ENCODE measurements at places on chromosomes 2 and 18.

DNA sequence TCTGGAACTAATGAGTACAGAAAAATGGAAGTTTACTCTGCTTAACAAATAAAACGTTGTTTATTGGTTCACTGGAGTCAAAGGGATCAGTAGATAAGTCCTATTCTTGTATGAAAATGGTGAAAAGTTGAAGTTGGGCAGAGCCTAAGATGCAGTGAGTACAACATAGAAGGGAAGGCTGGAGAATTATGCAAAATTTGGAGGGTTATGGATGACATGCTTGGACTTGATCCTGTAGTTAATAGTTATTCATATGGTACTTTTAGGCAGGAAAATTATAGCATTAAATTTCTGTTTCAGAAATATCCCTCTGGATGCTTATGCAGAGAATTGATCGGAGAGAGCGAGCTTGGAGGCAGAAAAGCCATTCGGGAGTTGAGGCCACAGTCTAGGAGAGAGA, 167.6 kb downstream of the KCNS3 start:
- no peak for DNase-seq

- DNase-seq = no peak
These were observed 257.3 kb downstream of the GLI2 start for GRCh38 chr2:120992791-120993555.

DNA sequence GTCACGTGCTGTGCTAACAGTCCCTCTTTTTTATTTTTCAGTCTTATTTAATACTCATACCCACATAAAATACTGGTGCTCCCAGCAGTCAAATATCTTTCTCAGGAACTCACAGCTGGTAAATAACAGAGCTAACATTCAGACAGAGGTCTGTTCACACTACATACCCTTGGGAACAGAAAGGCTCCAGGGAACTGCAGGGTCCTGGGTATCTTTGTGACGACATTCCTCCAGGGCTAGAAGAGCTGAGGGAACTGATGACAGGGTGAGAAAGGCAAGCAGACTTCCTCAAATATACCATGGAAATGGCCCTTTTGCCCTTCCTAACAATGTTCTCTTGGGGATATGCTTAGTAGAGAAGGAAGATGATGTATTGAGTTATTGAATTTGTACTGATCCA, 19.3 kb downstream of the PDE6D start:
- DNase-seq = no peak

DNA sequence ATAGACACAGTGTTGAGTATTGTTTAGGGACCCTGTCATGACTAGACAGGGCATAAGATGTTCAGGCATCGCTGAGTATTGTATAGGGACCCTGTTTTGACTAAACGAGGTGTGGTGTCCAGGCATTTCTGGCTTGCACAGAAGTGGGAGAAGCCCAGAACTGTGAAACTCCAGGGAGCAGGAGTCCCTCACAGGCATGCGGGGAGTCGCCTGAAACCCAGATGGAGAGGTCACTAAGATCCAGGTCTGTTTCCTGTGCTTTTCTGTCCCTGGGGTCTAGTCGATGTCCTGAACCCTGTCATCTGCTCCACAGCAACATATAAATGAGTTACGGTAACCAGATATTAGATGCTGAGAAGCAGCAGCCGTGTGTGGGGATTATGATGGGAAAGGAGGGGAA, 469.0 kb upstream of the SALL3 start:
- no peak for DNase-seq

DNA sequence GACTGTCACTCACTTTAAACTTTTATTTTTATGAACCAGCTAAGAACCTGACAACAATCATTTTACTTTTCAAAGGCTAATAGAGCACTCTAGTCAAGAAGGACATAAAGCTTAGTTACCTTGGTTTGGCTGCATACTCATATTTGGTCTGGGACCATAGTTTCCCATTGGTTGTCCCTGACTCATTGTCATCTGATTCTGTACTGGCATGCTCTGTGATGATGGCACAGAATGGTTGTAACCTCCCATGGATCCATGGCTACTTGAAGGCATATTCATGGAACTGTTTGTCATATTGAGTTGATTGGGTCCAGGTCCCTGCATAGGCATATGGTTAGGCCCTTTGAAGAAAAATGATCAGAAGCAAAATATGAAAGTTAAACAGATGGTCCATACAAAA, 37.9 kb downstream of the SS18 start:
- DNase-seq = no peak

GRCh38 chr2:121008975-121009374, 273.3 kb downstream of the GLI2 start:
- DNase-seq = peak; percentile 60

DNA sequence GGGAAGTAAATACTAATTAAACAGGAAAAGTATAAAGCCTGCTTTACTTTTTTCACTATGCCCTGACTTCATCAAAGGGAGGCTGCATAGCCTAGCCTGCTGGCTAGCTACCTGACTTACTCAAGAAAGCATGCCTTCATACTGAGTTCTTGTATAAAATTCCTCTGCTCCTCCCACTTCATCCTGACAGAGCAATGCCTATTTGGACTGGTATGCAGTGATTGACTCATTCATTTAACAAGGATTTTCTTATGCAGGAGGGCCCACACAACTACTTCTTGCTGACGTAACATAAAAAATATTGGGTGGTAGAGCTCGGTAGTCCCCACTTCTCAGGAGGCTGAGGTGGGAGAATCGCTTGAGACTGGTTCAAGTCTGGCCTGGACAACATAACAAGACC, 70.5 kb downstream of the PRPF40A start:
- DNase-seq = no peak

- peak; percentile 25 for DNase-seq
These were observed 460 bp upstream of the ZBTB7C start for GRCh38 chr18:48409591-48410094.

DNA sequence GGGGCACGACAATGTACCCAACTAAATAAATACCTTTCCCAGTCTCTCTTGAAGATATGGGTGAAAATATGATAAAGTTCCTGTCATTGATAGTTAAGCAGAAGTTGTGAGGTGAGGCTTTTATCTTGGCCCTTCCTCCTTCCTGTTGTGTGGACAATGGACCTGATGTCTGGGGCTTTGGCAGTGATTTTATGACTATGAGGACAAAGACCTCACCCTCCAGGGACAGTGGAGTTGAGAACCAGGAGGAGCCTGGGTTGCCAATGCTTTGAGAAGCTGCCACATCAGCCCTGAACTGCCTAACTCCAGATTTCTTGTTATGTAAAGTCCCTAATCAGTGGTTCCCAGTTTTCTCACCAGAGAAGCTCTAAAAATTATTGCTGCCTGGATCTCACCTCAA, 20.8 kb upstream of the MGAT4A start:
- no peak for DNase-seq

- no peak for DNase-seq
These were observed 137.6 kb downstream of the COPS8 start for GRCh38 chr2:237223201-237223861.

GRCh38 chr2:1375794-1376193, 37.5 kb upstream of the TPO start:
- DNase-seq = no peak

GRCh38 chr2:77507657-77508056, 14.5 kb downstream of the LRRTM4 start:
- no peak for DNase-seq

DNA sequence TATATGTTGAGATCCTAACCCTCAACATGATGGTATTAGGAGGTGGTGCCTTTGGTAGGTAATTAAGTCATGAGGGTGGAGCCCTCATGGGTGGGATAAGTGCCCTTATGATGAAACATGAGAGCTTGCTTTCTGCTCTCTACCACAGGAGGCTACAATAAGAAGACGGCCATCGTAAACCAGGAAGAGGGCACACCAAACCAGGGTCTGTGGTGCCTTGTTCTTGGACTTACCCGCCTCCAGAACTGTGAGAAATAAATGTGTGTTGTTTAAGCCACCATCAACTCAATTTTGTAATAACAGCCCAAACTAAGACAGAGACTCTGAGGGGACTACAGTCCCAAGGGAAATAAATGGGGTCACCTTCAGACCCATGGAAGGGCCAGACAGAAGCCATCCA, 52.3 kb downstream of the IRS1 start:
- no peak for DNase-seq

DNA sequence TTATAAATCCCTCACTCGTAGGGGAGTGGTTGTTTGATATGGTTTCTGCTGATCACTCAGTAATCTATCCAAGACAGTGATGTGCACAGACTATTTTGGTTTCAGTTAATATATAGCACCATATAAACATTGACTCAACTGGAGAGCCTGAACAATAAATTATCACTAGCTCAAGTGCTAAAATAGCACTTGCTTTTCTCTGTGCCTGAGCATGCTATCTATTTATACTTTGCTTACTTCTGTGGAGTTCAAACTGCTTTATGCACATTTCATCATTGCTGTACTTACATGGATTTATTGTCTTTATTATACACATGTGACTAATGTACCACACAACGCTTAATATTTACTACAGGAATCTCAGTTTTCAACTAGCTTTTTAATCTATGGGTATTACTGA, 133.6 kb downstream of the BCL2 start:
- no peak for DNase-seq

DNA sequence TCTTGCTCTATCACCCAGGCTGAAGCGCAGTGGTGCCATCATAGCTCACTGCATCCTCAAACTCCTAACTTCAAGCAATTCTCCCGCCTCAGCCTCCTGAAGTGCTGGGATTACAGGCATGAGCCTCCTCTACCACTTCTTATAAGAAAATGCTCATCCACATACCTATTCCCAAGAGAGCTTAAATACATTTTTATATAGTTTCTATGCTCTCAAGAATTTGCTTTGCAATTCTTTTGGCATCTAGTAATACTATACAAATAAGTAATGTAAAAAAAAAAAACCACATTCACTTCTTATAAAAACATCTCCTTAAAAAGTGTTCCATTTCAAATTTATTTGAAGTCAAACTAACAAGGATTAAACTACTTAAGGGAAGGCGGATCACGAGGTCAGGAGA, 197.3 kb downstream of the DNAH7 start:
- no peak for DNase-seq

- no peak for DNase-seq
These were observed 550.1 kb downstream of the SPAG16 start for GRCh38 chr2:213834331-213834730.

DNA sequence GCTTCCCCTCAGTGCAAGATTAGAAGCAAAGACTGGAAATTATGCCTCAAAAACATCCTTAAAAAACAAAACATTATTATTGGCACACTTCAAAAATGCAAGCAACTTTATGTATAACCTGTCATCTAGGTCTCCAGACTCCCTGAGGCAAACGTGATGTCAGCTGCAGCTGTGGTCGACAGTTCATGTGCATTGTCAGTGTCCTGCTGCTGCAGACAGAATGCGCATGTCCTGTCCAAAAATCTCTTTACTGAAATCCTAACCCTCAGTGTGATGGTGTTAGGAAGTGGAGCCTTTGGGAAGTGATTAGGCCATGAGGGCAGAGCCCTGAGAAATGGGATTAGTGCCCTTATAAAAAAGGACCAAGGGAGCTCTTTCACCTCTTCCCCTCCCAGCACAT, 126.9 kb downstream of the CYRIA start:
- DNase-seq = no peak

- no peak for DNase-seq
These were observed 283.5 kb upstream of the HS6ST1 start for GRCh38 chr2:128602038-128602698.

DNA sequence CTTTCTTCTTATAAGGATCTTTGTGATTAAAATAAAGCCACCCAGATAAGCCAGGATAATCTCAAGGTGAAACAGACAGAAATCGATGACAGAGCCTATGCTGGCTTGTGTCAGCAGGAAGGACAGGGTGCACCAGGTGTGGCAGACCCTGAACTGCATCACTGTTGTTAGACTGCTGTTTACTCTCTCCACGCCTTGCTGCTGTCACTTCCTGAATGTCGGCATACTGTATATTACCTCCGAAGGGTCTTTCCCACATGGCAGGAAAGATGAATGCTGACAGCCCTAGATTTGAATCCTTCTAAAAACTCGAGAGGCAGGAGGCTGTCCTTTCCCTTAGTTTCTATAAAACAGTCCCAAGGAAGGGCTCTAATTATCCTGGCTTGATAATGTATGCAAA, 18.9 kb upstream of the TMEM163 start:
- DNase-seq = no peak

DNA sequence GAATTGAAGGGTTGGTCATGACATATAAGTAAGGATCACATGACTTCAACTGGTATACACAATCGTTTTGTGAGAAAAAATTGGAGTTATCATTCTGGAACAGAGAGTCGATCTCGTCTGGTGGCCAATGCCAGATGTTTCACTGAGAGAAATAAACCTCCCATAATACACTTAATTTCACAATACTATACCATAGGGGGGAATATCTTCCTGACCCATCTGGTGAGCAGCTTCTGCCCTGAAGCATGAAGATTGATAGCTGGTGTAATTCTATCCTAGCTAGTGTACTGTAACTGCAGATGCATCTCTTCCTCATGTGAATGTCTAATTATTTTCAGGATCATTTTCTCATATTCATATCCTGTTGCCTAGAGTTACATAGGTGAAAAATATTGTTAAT, 15.7 kb upstream of the CDH7 start:
- DNase-seq = no peak

- no peak for DNase-seq
These were observed 203.0 kb upstream of the PID1 start for GRCh38 chr2:229474125-229474524.

GRCh38 chr2:100010606-100011005, 131.8 kb downstream of the AFF3 start:
- no peak for DNase-seq

DNA sequence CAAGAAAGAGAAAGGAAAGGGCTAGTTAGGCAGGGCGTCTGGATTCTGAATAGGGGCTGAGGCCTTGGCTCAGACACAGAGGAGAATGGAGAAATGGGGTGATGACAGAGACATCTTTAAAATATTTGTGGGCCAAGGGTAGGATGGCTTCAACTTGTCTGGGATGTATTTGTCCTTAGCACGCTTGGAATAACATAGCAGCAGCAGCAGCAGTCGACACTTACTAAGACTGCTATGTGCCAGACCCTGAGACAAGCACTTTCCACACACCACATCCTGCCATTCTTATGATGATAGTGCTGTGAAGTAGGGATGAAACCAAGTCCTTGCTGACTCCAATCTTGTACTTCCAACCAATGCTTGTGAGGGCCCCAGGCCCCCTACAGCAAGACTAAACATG, 2.6 kb downstream of the IL1RL1 start:
- DNase-seq = no peak

DNA sequence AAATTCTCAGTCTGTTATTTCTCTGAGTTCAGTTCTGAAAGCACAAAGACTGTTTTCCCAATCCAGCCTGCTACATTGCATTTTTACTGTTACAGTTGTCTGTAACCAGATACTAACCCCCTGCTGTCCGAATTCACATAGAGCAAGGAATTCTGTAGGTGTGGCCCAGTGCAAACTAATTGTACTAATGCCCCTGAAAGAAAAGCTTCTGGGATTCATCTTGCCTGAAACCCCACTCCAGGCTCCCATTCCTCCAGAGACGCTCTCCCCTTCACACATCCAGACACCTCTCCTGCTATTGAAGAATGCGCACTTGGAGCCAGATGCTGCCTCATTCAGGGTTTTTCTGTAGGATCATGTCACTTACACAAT, 127.0 kb downstream of the TTC32 start:
- no peak for DNase-seq

GRCh38 chr2:69641471-69641870, 2.1 kb downstream of the AAK1 start:
- no peak for DNase-seq

- DNase-seq = no peak
These were observed 2.2 kb upstream of the EHD3 start for GRCh38 chr2:31231571-31232302.

All from endothelial cell (in vitro differentiated cells).